AG04449 (cell line): ENCODE measurements at places on chromosomes 3 and 15.

DNA sequence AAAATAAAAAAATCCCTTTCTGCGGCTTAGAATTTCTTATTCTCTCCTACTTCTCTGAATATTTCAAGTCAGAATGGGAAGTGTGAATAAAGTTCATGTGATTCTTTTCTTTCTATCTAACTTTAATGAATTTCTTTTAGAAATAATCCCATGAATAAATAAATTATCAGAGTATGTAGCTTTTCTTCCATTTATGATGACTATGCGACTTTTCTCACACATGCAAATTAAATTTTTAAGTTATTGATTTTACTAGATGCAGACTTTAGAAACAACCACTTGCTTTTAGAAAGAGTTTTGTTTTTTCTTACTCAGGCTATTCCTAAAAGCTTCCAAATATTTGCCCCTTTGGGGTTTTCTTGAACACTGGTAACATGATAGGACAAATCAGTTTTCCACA, 477.7 kb upstream of the AGTR1 start:
- no peak for DNase-seq

DNA sequence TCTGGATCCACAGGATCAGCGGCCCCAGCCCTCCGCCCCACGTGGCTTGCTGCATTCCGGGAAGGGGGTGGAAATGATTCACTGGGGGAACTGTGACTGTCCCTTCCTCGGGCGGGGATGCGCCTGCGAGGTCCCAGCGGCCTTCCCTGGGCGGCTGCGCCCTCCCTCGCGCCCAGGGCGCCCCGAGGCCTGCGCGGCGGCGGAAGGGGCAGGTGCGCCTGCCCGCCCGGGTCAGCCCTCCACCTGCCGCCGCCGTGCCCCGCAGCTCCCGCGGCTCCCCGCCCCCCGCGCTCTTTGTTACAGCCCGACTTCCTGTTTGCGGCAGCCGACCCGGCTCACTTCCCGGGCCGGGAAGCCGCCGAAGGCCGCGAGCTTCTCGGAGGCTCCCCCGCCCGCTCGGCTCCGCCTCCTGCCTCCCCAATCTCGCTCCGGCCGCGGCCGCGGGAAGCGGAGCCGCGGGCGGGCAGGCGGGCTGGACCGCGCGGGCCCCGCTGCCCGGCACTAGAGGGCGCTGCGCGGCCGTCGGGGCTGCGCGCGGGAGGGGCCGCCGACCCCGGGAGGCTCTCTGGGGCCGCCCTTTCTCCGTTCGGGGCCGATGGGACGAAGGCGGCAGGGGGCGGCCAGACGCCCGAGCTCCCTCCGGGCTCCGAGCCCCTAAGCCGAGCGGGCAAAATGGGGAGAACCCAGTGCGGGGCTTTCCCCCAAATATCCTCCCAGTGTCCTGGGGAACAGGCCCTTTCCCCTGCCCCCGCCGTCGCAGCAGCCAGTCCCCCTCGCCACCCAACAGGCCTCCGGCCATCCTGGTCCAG, 11.5 kb upstream of the CHAC1 start:
- DNase-seq, result no peak

DNA sequence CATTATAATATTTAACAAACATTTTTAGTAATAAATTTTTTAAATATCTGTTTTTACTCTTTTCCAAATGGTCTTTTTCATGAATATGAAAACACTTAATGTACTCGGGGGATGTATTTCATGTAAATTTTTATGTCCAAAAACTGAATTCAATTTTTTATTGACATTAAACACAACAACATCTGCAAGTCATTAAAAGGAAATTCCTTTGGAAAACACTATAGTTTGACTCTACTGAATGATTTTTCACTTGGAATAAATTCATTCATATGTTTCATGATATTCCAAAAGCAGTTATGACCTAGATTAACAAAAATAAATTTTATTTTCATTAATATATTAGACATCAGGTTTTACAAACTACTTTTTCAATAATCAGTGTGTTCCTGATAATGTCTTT, 239.8 kb upstream of the AGTR1 start:
- no peak for DNase-seq

GRCh38 chr3:149808209-149808829, 4.7 kb upstream of the RNF13 start:
- no peak for DNase-seq

- peak; percentile 16 for DNase-seq
Observed at GRCh38 chr15:44101944-44102343, 93.1 kb downstream of the FRMD5 start.

DNA sequence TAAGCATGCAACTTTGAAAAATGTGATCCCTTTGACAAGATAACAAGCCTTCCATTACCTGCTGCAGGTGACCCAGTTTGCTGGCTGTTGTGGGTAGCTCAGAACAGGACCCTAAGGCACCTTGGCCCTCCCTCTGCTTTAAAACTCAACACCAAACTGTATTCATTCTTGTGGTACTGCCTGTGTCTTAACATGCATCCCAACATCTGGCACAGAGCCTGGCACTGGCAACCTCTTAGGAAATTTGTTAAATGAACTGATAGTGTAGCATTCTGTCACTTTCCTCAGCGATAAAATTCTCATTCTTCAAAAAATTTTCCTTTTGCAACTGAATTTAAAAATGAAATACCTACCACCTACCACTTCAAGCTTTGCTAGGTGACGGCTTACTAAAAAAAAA, 287.3 kb upstream of the ADAMTS9 start:
- no peak for DNase-seq

GRCh38 chr15:63628123-63628822, 31.1 kb downstream of the FBXL22 start:
- DNase-seq, result no peak

DNA sequence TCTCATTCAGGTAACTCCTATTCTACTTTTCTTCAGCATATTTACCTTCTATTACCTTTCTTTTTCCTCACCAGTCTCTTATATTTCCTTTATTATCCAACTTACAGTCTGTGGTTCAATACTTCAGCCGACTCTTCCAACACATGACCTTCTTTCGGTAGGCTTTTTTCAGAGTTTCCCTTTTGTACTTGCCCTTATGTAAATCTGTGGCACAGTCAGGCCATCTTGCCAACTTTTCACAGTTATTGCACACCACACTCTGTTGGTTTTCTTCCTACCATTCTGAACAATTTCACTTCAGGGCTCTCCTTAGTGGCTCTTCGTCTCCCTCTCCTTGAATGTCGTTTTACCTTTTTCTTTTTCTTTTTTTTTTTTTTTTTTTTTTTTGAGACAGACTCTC, 427.8 kb downstream of the LPP start:
- no peak for DNase-seq

DNA sequence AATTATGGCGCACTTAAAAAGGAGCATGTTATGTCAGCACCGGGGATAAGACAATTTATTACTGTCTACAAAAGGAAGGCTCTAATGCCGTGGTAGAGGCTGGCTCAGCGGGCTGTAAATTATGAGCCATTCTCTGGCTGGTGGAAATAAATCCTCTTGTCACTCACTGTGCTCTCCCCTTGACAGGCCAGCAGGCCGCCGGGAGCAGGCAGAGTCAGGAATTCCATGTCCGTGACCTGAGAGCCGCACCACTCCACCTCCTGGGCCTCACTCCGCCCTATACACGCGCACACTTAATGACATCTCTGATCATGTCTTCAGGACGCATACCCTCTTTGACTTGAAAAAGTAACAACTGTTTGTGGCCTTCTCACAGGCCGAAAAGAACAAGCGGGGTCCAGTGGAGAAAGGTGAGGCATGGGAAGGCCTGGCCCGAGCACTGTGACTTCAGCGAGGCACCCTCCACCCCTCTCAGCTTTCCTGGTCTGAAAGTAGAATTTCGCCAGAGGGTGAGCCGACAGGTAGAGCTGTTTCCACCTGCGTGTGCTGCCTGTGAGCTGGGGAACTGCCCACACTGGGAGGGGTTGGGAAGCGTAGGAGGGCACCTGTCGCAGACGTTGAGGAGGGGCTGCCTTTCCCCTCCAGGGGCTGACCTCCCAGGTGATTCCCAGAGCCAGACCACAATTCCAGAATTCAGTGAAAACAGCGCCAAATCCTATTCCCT, 13.2 kb upstream of the PCSK6 start:
- DNase-seq, result no peak

- DNase-seq, result no peak
Observed at GRCh38 chr3:197050511-197050910, 20.9 kb upstream of the MELTF start.

GRCh38 chr3:100075851-100076730, 38.2 kb downstream of the FILIP1L start:
- DNase-seq, result no peak

GRCh38 chr3:50304601-50305000, 1.2 kb upstream of the HYAL1 start:
- no peak for DNase-seq

GRCh38 chr3:161851941-161852566, 355.4 kb downstream of the OTOL1 start:
- DNase-seq, result no peak

GRCh38 chr3:30113906-30114305, 492.5 kb upstream of the TGFBR2 start:
- no peak for DNase-seq

- DNase-seq, result peak; percentile 80
Observed at GRCh38 chr15:45637552-45638033, 2.8 kb downstream of the SQOR start.

GRCh38 chr3:98651780-98652077, 58.3 kb upstream of the CPOX start:
- no peak for DNase-seq

DNA sequence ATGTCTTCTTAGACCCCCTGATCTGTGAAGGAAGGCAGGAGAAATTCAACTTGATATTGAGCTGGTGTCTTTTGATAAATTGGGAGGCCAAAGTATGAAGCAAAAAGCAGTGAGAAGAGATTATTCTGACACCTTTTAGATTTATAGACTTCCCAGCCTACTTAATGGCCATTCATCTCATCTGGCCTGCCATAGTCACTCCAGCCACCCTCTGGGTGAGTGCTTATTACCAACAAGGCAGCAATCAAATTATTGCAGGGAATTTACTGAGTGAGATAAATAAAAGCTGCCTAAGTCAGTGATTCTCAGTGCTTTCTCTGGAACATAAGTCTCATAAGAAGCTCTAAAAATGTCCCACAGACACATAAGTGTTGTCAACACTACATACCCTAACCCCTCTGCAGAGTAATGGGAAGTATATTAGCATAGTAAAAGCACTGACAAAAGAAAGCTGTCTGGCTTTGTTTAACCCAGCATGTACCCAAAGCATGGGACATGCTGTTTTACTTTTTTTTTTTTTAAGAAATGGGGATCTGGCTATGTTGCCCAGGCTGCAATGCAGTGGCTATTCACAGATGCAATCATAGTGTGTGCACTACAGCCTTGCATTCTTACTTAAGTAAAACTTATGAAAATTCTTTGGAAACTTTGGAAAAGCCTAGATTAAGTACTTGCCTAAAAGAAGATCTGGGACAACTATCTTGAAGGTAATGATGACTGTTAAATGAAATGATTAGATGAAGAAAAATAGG, 725.3 kb downstream of the TUSC7 start:
- DNase-seq, result no peak

- no peak for DNase-seq
Observed at GRCh38 chr15:52071570-52071969, 41.0 kb downstream of the BCL2L10 start.

- DNase-seq, result no peak
Observed at GRCh38 chr3:39216176-39216790, 23.9 kb upstream of the XIRP1 start.

- DNase-seq, result no peak
Observed at GRCh38 chr3:108251265-108251664, 29.0 kb upstream of the IFT57 start.

GRCh38 chr15:64521726-64522164, 61.4 kb downstream of the ZNF609 start:
- DNase-seq, result no peak
